Stimulated activated CD8-positive, alpha-beta memory T cell treated with anti-CD3 and anti-CD28 coated beads, Interleukin-4, amount 100 ng/mL, for 4 hours (primary cell): ENCODE measurements at places on chromosomes 5 and 9.

- no peak for DNase-seq
These were observed 737 bp downstream of the RNF180 start for GRCh38 chr5:64166201-64166959.

GRCh38 chr5:103224118-103224893 is 34.3 kb upstream of the MACIR start:
- no peak for DNase-seq

GRCh38 chr9:120337131-120337530 is 242.8 kb downstream of the CDK5RAP2 start:
- no peak for DNase-seq

DNA sequence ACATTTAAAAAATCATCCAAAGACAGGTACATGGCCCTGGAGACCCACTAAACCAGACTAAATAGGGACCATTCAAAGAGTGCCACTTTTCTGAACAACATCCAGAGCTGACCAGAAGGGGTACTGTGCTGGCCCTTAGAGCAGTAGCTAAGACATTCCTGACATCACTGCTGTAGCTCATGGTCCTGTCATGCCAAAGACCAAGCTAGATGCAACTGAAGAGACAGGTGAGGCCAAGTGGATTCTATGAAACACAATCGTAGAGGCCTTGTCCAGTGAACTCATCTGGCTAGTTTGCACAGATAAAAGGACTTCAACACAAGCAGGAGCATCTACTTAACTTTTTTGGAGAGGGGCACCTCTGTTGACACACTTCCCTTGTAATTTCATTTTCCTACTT is 43.3 kb downstream of the G3BP1 start:
- no peak for DNase-seq

GRCh38 chr9:93254806-93255493 is 71.0 kb downstream of the WNK2 start:
- no peak for DNase-seq

DNA sequence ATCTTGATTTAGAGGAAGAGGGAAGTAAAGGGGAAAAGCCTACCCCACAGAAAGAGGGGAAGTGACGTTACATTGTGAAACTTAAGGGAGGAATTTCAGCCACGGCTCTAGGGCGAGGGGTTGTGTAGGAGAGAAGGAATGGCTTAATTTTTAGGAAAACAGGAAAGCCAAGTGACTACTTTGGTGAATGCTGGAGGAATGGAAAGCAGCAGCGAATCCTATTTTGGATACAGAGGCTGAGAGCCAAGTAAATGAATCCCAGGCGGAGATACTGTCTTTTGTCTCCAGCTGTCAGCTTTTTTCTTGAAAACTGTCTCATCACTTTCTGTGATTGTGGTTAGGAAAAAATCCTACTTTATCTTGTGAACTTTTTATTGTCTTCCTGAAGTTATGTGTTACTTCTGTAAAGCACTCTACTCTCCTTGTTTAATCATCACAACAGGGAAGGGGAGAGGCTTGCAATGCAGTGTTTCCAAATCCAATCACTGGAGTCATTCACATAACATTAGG is 188.4 kb downstream of the TSSK1B start:
- no peak for DNase-seq
